ENCODE measurements at places on chromosomes 13 and 19. TPM values are rescaled to one million over a fixed set of nuclear protein-coding genes. Genes with fewer than 3 reads are reported as not detected.

The ZNF506 gene
- total RNA-seq, result 0.53 TPM

The IFNL4 gene
- not detected for total RNA-seq

The MEIOSIN gene
- total RNA-seq, result not detected

The KCNRG gene
- total RNA-seq, result 0.23 TPM

The SIGLEC9 gene
- not detected for total RNA-seq
